ENCODE measurements at places on chromosomes 3 and 15. TPM values are rescaled to one million over a fixed set of nuclear protein-coding genes. Genes with fewer than 3 reads are reported as not detected.

The PP2D1 gene
- total RNA-seq = not detected

The MESP1 gene
- 2.7 TPM for total RNA-seq

The MYRIP gene
- total RNA-seq = 7.4 TPM

The LINGO1 gene
- 4.7 TPM for total RNA-seq

The LTK gene
- 1.5 TPM for total RNA-seq

The ZNF620 gene
- total RNA-seq = 1.5 TPM

The PARP15 gene
- 5.9 TPM for total RNA-seq

The FAM81A gene
- total RNA-seq = 0.49 TPM

The CSK gene
- 26.3 TPM for total RNA-seq

The IGF1R gene
- total RNA-seq = 97.7 TPM

The GOLGA6D gene
- total RNA-seq = not detected

The POPDC2 gene
- total RNA-seq = 3.4 TPM

Measured in vagina (tissue), 2 donors.